ENCODE measurements at places on chromosomes 3 and 15.

- no peak for DNase-seq
Measured at GRCh38 chr3:112508261-112508660, 9.0 kb upstream of the BTLA start.

DNA sequence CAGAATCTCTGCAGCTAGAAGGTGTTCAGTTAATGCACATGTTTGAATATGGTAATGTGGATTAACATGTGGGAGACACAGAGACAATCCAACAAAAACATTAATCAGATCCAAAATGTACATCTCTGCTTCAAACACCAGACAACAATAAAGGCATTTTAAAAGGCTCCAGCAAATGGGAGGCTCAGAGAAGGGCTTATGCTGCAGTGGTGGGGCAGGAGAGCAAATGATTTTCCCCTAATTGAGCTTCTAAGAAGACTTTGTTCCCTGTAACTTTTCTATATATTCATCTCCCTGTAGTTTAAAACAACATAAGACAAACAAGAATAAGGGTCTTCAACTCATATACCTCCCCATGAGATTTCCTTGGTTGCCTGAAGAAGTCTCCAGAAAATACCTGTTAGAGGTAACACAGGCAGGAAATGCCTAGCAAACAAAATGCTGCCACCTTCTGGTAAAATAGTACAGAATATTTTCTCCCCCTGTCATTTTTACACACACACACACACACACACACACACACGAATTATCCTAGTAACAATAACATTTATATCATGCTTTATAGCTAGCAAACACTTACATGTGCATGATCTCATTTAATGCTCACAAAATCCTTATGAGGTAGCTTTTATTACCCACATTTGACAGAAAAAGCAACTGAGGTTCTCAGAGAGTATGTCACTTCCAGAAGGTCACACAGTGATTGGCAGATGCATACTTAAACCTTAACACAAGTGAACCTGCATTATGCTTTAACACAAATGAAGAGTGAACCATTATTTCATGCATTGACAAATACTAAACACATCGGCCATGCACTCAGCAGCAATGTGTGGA lies 123.4 kb upstream of the MB21D2 start:
- DNase-seq, result no peak

GRCh38 chr15:52337198-52337853 lies 41.7 kb upstream of the MYO5C start:
- DNase-seq, result no peak

DNA sequence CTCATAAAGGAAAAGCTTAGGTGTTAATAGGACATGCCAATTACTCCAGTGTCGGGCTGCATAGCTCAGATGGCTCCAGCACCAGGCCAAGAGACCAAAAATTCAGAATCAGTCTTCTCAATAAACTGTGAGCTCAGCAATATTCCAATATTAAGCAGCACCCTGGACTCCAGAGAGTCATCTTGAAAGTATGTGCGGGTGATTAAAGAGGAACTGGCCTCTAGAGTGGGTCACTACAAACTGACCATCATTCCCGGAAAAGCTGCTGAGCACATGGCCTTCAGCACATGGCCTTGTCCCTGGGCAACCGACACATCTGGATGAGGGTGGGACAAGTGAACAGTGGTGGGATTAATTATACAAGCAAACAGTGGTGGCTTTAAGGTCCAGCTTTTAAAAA lies 59.0 kb downstream of the MAGI1 start:
- DNase-seq, result no peak

GRCh38 chr3:197019535-197019934 lies 10.1 kb downstream of the MELTF start:
- no peak for DNase-seq

DNA sequence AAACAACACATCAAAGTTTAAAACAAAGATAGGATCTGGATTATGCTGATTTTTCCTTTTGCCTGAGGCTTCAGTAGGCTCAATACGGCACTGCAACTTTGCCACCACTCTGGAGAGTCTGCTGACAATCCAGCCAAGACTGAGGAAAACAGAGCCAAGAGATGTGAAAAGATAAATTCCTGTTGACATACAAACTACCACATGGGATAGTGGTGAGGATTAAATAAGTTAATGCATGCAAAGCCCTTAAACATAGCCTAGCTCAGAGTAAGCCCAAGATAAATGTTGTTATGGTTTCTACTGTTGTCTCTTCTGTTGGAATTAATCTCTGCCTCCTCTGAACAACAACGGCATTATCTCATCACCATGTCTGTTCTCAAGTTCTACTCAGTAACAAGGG lies 245.9 kb upstream of the LMCD1 start:
- no peak for DNase-seq

GRCh38 chr3:171615686-171616085 lies 155.5 kb upstream of the TNIK start:
- no peak for DNase-seq

DNA sequence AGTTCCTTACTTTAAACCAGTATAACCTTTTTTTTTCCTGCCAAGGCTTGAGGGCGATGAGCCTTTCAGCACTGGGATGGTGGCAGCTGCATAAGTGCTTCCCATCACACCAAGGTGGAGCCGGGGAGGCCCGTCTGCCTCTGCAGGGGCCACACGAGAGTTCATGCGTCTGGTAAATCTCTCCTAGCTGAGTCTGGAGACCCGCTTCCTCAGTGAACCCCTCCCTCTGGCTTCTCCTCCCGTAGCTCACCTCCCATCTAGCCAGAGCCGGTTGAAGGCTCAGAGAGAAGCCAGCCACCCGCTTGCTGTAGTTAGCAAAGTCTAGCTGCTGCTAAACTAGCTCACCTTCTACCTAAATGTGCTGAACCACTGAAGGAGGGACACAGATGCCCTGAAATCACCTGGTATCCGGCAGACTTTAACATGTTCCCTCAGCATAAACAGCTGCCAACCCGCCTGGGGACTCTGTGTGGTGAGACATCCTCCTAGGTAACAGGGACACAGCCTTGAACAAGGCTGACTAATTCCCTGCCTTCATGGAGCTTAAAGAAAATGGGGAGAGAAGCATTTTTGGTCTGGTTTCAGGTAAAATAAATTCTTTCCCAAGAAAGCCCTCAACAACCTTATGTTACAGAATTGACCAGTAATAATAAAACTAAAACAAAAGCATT lies 42.9 kb downstream of the RLBP1 start:
- DNase-seq, result no peak

All from progenitor cell of endocrine pancreas (in vitro differentiated cells).